ENCODE measurements at places on chromosomes 2 and 18.
A peak's percentile ranks its signal among the peaks of the same experiment; 100 is the strongest.

GRCh38 chr2:238970553-238971081 lies 122.7 kb downstream of the TWIST2 start:
- peak; percentile 53 for DNase-seq

DNA sequence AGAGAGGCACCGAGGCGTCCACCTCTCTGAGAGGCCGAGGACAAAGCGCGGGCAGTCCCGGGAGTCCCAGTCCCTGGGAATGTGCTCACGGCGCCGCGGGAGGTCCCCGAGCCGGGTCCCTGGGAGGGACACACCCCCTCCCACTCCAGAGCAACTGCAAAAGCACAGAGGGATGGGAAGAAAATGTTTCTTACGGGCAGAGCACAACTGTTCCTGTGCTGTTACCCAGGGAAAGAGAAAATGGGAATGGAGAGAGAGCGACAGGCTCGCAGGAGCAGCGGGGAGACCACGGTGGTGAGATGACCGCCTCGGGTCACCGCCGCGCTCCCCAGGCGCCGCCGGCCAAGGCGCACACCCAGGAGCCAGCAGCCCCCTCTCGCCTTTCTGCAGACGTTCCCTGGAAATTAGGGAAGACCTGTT lies 1.2 kb upstream of the BCL11A start:
- no peak for DNase-seq

DNA sequence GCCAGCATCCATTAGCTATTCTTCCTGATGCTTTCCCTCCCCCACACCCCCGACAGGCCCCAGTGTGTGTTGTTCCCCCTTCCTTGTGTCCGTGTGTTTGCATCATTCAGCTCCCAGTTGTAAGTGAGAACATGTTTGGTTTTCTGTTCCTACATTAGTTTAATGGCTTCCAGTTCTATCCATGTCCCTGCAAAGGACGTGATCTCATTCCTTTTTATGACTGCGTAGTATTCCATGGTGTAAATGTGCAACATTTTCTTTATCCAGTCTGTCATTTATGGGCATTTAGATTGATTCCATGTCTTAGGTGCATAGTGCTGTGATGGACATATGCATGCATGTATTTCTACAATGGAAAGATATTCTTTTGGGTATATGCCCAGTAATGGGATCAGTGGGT lies 104.7 kb downstream of the TMEM185B start:
- DNase-seq, result no peak

- DNase-seq, result no peak
Measured at GRCh38 chr18:75810516-75810915, 383.0 kb upstream of the SMIM21 start.

- no peak for DNase-seq
Measured at GRCh38 chr2:99348173-99348572, 11.0 kb downstream of the EIF5B start.

- no peak for DNase-seq
Measured at GRCh38 chr2:9053534-9053931, 50.0 kb upstream of the MBOAT2 start.

GRCh38 chr18:3530807-3531206 lies 80.8 kb downstream of the TGIF1 start:
- DNase-seq, result no peak

DNA sequence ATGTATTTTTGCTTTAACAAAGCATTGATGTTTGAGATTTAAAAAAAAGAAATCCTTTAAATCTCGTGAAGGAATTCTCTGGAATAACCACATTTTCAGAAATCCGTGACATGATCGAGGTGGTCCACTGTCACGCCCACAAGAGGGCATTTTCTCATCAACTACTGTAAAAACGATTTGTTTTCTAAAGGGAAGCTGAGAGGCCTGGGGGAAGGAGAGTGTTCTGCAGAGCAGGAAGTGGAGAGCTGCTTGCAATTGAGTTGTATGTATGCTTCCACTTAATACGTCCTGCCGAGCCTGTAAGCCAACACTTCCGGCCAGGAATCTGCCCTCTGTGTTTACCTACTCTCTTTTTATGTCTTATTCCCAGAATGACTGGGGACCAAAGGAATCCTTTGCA lies 19.4 kb downstream of the KLHL29 start:
- peak; percentile 36 for DNase-seq

- peak; percentile 13 for DNase-seq
Measured at GRCh38 chr2:239600650-239601049, 199.8 kb upstream of the HDAC4 start.

DNA sequence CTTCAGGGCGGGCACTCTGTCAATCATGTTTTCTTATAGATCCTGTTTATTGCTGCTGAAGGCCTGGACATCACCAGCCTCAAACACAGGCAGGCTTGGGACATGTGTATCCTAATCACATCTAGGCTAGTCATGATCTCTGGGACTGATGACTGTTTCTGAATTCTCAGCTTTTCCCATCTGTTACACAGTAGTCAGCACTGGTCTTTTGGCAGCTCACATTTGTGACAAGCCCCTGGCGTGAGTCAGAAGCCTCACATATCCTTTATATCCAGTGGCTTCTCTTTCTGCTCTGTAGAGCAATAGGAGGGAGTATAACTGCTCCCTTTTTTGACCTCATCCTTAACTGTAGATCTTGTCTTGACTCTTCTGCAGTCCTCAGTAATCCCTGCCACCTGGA lies 4.5 kb downstream of the SEMA4F start:
- no peak for DNase-seq

DNA sequence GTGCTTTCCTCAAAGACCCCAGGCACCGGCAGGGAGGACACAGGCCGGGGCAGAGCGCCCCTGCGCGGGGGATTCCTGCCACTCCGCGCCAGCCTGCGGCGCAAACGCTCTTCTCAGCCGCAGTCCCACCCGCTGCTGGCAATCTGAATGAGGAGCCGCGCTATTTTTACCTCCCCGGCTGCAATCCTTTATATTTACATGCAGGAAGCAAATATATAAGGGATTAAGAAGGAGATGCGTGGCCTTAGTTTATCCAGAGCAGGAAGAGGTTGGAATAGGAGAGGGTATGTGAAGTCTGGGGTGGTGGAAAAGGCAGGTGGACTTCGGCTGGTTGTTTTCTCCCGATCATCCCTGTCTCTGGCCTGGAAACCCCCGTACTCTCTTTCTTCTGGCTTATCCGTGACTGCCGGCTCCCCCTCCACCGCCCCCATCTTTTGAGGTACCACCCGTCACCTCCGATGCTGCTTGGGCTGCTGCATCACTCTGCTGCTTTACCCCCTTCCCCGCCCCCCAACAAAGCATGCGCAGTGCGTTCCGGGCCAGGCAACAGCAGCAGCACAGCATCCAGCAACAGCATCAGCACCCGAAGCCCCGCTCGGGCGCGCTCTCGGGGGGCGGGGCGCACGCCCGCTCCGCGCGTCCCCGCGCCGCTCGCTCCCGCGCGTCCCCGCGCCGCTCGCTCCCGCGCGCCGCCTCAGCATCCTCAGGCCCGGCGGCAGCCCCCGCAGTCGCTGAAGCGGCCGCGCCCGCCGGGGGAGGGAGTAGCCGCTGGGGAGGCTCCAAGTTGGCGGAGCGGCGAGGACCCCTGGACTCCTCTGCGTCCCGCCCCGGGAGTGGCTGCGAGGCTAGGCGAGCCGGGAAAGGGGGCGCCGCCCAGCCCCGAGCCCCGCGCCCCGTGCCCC lies at the start of gene ADAM23:
Gene ADAM23 (plus strand): TSS at position 700 of the 902 bp plus-strand sequence. CDS start 335 bp downstream, outside the sequence.
- DNase-seq, result peak; percentile 46

GRCh38 chr2:198478361-198478760 lies 674.0 kb downstream of the PLCL1 start:
- DNase-seq, result no peak

DNA sequence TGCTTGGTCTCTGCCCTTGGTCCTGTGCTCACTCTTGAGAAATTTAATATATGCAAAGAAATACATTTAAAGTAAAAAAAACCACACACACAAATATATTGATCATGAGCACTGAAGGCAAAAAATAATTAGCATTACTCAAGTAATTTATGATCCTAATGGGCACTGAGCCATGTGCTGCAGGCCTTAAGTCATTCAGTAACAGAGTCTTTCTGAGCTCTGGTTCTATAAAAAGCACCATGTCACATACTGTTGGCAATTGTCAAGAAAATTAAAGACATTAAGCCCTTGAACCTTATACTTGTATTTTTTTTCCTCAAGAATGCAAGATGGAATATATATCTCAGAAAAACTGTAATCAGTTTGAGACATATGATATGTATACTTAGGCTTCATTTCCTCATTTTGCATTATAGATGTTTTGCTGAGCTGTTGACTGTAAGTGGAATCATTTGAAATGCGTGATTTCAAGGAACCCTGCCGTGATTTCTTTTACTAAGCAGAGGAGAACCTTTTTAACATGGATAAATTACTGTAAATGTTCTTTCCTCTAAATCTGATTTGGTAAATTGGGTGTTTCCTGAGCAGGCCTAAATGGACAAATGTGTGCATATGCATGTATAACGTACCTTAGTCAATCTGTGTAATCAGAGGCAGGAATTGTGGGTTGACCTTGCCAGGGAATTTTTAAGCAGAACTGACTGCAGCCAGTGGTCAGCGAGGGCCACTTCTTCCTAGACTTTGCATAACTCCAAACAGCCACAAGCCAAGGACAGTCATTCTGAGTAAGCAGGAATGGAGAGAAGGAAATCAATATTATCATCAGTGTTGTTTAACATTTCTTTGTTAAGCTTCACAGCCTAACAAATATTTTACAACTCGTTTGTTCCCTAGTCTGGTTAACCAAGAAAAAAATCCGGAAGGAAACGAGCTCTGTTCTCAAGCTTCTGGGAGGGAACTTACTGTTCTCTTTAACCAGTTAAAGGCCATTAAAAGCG lies 191.5 kb upstream of the ATP5MC3 start:
- DNase-seq, result no peak

DNA sequence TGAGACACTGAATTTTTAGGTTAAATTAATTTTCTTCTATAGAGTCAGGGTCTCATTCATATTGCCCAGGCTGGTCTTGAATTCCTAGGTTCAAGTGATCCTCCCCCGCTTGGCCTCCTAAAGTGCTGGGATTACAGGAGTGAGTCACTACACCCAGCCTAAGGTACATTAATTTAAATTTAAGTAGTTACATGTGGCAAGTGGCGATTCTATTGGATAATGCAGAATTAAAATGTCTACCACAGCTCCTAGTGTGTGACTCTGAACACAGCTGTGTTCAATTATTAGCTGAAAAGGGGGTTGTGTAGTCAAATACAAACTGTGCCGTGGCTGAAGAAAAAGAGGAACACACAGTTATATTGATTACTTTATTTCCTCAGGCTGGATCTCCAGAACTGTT lies 2.2 kb upstream of the CAD start:
- no peak for DNase-seq

DNA sequence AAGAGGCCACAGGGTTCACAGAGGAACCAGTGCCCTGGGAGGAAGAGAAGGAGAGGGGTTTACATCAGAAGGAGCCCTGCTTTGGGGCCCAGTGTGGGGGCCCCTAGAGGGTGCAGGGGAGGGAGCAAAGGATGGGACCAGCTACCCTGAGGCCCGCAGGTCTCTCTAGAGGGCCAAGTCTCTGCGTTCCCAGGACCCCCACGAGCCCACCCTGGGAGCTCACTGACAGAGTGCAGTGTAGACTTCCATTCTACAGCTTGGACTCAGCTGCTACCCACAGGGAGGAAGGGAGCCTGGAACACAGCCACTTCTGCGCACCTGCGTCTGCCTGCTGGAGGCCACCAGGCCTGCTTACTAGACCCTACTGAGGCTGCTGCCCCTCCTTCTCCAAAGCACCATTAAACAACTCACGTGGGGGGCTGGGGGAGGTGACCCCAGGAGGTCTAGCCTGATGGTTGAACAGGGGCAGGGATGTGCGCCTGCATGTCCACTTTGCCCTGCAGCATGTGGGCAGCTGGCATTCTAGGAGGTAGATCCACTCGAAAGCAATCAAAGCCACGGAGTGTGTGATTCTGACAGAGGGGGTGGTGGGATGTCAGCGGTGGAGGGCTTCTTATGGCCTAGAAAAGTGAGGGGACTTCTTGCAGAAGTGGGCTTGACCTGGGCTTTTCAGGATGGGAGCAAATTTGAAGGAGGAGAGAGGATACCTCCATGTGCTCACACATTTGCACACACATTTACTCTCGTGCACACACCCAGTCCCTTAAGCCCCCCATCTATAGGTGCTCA lies 90.2 kb downstream of the ZFP36L2 start:
- no peak for DNase-seq

DNA sequence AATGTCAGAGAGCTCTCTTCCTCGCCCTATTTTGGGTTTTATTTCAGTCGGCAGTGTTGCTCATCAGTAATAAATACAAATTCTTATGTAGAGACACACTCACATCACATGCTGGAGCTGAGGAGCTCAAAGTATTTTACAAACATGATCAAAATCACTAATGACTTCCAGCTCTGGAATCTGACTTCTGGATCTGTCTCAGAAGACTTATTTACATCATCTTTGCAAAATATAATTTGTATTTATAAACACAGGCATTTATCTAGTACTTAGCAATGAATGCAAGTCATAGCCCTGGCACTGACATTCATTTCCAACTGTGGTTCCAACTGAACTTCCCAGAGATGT lies 327.1 kb downstream of the NCKAP5 start:
- DNase-seq, result no peak

DNA sequence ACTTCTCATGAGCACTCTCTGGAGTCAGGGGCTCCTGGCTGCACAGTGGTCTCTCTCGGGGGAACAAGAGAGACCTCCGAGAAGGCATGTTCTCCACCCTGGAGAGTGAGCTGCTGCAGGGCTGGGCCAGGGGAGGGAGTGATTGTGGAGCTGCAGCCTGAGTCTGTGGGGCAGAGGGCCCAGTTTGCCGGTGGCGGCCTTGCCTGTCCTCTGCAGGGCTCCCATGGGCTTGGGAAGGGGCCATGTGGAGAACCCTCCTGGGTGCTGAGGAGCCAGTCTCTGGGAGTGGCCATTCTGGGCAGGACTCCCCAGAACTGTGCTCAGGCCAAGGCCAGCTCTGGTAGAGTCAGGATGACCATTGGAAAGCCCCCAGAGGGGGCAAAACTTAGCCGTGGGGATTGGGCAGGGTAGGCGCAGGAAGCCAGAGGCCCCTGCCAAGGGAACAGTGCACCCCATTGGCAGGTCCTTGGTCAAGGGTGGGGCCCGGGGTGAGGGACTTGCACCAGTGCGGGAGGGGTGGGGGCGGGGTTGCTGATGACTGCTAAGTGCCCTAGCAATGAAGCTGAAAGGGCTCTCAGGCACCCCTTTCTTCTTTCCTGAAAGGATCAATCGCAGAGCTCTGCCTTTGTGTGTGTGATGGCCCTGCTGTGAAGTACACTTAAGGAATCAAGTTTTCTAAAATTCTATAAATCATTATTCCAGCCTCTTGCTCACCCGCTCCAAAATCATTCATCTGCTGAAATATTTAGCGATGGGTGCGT lies 69.7 kb upstream of the BOD1L2 start:
- no peak for DNase-seq

GRCh38 chr18:60649842-60650536 lies 277.4 kb upstream of the MC4R start:
- no peak for DNase-seq

- no peak for DNase-seq
Measured at GRCh38 chr2:233803292-233803911, 25.3 kb downstream of the MROH2A start.
